ENCODE measurements at places on chromosomes 6 and 20.
A peak's percentile ranks its signal among the peaks of the same experiment; 100 is the strongest.

- DNase-seq: no peak
Observed at GRCh38 chr6:139736325-139736906, 362.0 kb upstream of the CITED2 start.

DNA sequence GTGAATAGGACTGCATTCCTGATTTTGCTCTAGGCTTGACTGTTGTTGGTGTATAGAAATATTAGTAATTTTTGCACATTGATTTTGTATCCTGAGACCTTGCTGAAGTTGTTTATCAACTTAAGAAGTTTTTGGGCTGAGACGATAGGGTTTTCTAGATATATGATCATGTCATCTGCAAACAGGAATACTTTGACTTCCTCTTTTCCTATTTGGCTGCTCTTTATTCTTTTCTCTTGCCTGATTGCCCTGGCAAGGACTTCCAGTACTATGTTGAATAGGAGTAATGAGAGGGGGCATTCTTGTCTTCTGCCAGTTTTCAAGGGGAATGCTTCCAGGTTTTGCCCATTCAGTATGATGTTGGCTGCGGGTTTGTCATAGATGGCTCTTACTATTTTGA lies 13.4 kb downstream of the HLA-DOB start:
- no peak for DNase-seq

DNA sequence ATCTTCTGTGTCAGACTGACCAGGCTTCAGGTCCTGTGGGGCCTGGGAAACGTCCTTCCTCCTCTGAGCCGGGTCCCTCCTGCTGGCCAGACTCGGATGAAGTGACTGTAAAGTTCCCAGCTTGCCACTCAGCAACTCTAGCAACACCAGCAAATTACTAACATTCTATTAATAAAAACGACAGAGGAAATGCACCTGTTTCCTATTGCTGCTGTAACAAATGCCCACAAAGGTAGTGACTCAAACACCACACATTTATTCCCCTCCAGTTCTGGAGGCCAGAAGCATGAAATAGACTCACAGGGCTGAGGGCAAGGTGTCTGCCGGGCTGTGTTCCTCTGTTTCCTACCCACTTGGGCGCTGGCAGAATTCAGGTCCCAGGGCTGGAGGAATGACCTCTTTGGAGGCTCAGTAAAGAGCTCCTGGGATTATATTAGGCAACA lies 48.8 kb downstream of the CTCFL start:
- DNase-seq: no peak

- DNase-seq: no peak
Observed at GRCh38 chr20:56091628-56092234, 86.4 kb upstream of the CBLN4 start.

- peak; percentile 1 for DNase-seq
Observed at GRCh38 chr20:22623211-22623610, 38.8 kb upstream of the FOXA2 start.

GRCh38 chr6:90388395-90388794 lies 91.8 kb upstream of the BACH2 start:
- DNase-seq: no peak

GRCh38 chr6:12249541-12250382 lies 40.4 kb upstream of the EDN1 start:
- no peak for DNase-seq

- no peak for DNase-seq
Observed at GRCh38 chr6:51778666-51779065, 308.7 kb downstream of the PKHD1 start.

GRCh38 chr6:166691199-166691598 lies 64.1 kb upstream of the RPS6KA2 start:
- DNase-seq: peak; percentile 53

DNA sequence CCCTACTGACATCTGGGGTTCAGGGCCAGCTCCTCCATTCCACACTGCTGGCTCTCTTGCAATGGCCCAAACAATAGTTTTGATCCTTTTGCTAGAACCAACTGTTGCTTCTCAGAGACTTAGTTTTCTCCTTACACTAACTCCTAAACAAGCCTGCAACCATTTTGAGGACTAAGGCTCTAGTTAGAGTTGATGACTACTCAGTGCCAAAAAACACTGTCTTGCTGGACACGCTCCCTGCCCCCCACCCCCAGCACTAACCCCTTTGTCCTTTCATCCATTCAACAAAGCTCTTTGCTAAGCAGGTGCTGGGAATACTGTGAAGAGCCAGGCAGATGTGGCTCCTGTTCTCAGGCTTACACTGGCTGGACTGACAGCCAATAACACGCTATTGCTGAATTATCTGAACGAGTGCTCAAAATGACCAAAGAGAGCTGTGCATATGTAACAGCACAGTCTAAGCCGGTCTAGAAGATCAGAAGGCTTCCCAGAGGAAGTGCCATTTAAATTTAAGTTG lies 17.6 kb downstream of the GCLC start:
- no peak for DNase-seq

GRCh38 chr6:28588666-28589065 lies 63.0 kb downstream of the GPX5 start:
- no peak for DNase-seq

- DNase-seq: no peak
Observed at GRCh38 chr6:166446146-166446545, 63.4 kb upstream of the MPC1 start.

DNA sequence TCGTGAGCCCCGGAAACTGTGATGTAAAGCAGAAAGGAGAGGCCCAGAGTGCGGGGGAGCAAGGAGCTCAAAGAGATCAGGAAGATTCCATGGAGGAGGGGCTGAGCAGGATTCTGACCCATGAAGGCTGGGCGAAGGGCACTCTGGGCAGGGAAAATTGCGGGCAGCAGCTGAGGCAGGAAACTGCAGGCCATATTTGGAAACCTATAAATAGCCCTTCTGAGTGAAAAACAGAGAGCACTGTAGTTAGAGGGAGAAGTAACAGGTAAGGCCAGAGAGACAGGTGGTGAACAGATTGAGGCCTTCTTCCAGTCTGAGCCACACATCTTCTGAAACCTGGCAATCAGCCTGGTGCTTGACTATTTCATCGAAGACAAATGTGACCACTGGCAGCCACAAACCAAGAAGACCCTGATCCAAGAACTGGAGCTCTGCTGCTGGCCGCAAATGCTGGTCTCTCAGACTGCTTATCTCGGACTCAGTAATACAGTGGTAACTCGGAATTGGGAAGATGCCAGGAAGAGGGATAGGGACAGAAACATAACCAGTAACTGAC lies 14.1 kb upstream of the BEND3 start:
- DNase-seq: no peak

DNA sequence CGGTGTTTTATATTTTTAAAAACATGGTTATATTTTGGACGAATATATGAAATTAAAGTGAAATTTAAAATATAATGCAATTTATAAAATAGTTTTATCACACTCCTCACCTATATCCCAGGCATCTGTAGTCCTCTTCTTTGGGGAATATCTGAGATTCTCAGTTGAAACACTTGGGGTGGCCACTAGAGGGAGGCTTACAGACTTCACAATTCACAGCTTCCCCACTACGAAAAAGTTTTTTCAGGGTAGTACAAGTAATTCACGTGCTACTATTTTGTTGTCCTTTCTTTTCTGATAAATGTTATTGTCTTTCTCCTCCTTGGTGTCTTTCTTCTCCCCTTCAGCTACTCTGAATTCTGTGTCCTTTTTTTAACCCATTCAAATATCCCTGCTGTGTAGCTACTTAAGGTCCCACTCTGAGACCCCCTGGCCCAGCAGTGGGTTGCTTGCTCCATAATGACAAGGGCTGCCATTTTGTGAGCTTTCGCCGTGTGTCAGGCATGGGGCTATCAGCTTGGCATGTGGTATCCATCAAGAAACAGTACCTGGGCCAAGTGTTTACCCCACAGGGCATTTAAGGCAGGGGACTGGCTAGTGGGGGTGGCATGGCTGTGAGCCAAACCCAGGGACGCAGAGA lies 43.6 kb upstream of the PHACTR3 start:
- DNase-seq: peak; percentile 15

GRCh38 chr20:48456366-48457192 lies 371.2 kb downstream of the PREX1 start:
- no peak for DNase-seq

DNA sequence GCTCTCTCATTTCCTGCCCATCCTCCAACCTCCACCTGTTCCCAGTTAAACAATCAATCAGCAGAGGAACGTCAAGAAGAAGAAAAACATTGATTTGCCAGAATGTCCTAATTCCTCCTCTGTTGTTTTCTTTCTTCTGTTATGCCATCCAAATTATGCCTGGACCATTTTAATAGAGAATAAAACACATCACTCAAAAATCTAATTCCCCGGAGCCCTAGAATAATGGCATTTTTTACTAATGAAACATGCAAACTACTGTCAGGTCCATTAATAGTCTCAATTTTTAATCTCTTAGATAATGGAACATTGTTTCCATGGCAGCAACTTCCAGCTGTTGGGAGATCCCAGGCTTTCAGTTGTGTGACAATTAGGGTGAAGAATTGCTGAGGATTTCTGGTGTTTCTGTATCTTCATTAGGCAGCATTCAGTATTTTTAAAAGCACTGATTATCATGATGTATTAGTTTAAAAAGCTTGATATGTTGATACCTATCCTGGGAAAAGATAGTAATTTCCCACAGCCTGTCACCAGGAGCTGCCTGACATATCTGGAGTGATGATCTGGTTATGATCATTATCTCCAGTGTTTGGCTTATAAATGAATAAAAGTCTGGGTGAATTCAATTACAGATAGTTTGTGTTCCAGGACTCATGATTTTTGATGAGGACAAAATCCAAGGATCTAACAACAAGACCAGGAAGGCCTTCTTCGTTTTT lies 209.8 kb downstream of the TPBG start:
- DNase-seq: no peak

GRCh38 chr6:13446381-13446780 lies 41.0 kb downstream of the GFOD1 start:
- no peak for DNase-seq

DNA sequence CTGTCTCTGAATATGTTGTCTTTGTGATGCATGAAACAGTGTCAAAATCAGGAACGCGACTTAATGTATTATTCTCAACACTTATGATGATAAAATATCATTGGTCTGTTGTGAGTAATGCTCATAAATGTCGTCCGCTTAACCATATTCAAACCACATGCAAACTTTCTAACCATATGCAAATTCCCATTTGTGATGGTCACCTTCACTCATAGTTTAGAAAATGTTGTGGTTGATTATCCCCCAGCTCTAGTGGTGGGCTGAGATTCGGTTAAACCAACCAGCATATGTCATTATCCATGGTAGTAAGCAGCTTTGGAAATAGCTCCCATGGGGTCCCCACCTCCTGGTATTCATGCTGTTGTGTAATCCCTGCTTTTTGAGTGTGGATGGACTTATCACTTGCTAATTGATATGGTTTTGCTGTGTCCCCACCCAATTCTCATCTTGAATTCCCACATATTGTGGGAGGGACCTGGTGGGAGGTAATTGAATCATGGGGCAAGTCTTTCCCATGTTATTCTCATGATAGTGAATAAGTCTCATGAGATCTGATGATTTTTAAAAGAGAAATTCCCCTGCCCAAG lies 360.0 kb upstream of the TSHZ2 start:
- DNase-seq: peak; percentile 72

DNA sequence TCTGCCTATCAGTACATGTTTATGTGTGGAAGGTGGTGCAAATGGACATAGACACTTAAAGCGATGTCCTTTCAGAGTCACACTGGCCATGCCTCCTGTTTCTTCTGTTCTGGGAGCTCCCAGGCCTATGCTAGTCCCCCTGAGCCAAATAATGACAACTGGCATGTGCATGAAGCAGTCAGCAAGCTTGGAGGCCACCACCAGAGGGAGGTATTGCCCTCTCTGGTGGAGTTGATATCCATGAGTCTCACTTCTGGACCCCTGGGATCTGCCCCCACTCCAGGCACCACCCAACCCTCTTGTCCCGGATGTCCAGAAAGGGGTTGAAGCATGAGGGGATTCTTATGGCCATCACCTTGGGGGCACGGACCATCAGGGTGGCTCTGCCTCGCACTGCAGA lies 172.2 kb downstream of the AIG1 start:
- DNase-seq: peak; percentile 15

GRCh38 chr20:44911264-44911921 lies 1.5 kb downstream of the PABPC1L start:
- peak; percentile 34 for DNase-seq

DNA sequence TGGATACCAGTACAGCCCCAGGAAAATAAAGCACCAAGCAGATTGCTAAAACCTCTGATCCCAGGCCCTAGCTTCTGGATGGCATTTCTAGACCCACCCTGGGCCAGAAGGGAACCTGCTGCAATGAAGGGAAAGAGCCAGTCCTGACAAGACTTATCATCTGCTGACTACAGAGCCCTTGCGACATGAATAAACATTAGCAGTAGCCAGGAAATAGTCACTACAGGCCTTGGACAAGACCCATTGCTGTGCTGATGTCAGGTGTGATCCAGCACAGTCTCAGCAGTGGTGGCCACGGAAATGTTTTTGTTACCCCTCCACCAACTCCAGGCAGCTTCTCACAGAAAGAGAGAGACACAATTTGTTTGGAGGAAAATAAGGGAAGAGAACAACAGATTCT lies 399.3 kb downstream of the HAO1 start:
- no peak for DNase-seq

GRCh38 chr6:150915880-150916265 lies 50.4 kb downstream of the MTHFD1L start:
- peak; percentile 87 for DNase-seq

DNA sequence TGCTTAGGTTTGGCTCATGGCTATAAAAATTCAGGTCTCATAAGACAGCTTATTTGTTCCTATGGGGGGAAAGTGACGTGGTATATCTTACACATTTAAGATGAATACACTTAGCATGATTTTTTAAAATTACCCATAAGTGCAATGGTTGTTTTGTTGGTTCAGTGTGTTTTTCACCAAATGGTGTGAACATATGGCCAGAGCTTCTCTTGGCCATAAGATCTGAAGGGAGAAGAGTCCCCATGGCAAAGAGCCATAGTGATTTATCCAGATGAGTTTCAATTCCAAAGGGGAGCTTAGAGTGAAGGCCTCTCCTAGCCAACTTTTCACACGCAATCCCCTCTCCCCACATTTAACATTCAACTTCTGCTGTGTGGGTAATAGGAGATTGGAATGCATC lies 107.6 kb downstream of the TMEM242 start:
- DNase-seq: no peak

GRCh38 chr6:117391874-117392583 lies 33.7 kb downstream of the ROS1 start:
- DNase-seq: no peak

DNA sequence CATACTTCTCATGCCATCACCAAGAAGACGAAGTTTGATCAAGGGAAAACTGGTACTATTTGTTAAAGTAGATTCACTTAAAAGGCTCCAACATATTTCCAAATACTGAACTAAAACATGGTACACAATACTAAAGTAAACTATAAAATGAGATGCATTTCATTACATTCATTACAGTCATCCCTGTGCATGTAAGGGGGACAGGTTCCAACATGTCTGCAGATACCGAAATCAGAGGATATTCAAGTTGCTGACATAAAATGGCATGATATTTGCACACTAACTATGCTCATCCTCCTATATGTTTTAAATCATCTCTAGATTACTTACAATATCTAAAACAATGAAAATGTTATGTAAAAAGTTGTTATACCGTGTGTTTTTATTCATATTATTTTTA lies 893.9 kb upstream of the MANEA start:
- no peak for DNase-seq

All from fibroblast of skin of right quadriceps (primary cell).